ENCODE measurements at places on chromosomes 2 and 18.

DNA sequence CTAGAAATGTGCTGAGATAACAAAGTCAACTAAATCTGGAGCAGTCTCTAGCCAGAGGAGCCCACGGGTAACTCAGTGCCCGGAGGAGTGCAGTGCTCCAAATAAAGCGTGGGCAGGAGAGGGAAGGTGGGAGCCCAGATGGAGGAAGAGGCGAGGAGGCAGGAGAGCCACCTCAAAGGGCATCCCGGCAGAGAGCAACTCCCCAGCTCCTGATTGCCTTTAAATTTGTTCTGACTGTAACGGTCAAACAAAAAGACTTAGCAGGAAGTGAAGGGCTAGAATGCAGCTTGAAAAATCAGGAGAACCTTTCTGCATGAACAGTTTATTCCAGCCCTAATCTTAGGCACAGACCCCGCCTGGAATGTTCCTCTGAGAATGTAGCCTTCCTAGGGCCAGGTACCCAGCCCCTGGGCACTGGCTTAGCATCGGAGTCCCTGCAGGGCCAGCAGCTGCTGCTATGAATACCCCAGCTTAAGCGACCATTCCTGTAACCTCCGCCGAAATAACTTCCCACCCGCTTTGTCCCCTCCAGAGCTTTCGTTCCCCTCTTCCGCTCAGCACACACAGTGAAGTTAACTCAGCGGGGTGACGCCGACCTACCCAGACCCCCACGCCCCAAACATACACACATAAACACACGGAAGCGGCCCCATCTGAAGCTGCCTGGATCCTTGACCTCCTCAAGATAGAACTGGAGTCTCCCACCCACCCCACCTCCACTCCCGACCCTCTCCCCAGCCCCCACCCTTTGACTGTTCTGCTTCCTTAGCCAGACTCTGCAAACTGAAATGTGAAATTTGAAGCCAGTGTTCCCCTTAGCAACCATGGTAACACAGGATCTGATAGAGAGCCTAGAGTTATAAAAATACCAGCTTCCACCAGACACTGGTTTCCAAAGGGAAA is 123.2 kb downstream of the SMAD7 start:
- no peak for DNase-seq

- DNase-seq, result no peak
Observed at GRCh38 chr2:122471753-122472152, 716.3 kb downstream of the TSN start.

DNA sequence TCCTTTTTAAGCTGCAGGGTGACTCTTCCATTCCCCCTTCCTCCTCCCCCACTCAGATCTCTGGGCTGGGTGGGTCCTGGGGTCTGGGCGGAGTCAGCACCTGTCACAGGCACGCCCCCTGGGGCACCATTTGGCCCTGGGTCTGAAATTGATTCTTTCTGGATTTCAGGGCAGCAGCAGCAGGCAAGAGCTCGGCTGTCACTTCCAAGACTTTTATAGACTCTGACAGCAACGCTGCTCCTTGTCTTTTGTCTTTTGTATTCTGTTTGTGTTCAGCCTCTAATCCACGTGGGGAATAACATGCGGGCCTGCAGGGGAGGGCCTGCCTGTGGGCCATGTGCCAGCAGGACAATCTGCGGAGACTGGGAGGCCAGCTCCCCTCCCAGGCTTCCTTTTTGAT is 3.9 kb downstream of the BOD1L2 start:
- no peak for DNase-seq

GRCh38 chr2:122323927-122324326 is 568.5 kb downstream of the TSN start:
- no peak for DNase-seq

GRCh38 chr2:63432373-63432772 is 155.9 kb downstream of the WDPCP start:
- no peak for DNase-seq
